GM13976 (cell line): ENCODE measurements at places on chromosomes 1 and 21.

GRCh38 chr1:239297910-239298309 lies 88.5 kb upstream of the CHRM3 start:
- no peak for DNase-seq

DNA sequence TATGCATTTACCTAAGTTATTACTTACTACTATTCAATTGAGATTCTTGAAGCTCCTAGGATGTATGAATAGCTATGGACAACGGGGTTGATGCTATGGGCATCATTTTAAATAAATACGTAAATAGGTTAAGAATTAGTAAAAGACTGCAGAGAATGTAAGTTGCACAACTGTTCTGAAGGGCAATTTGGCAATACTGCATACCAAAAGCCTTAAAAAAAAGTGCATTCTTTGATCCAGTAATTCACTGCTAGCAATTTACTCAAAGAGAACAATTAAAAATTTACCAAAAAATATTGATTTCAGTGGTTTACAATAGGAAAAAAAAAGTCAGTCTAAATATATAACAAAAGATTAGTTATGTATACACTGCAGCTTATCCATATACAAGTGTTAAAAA lies 3.5 kb downstream of the ARPC5 start:
- no peak for DNase-seq

- DNase-seq, result no peak
Measured at GRCh38 chr1:204368996-204369726, 9.4 kb upstream of the PLEKHA6 start.

DNA sequence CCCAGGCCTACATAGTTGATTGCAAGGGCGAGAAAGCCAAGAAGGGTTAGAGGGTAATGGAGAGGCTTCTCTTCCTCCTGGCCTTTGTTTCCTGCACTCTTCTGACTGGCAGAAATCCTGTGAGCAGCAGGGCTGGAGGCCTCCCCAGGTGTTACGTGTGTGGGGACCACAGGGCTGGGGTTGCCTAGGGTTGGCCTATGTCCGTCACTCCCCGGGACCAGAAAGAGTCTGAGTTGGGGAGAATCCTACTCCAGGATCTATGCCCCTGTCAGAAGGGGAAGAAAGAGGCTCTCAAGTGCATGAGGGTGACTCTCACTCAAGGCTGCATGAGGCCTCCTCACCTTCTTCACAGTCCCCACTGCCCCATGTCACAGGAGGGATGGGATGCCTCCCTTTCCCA lies 38.5 kb downstream of the IGFN1 start:
- DNase-seq, result peak; percentile 7

DNA sequence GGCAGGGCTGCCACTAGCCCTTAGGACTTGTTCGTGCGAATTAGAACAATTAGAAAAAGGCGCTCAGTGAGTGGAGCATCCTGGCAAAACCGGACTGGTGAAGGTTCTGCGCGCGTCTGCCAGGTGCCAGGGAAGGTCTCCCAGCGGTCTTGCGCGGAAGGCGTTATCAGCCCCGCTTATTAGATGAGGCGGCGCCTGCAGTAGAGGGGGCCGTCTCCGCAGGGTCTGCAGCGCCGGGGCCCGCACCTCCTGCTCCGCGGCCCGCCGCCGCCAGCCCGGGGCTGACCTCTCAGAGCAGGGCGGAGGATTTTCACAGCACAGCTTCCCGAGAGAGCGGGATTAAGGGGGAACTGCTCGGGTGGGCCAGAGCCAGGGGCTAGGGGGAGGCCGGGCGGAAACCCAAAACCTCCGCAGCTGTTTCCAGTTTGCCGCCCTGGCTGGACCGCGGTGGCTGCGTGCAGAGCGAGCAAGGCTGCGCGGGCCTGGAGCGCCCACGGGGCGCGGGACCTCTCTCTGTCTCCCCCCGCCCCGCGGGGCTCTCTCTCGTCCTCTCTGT lies 155.2 kb downstream of the FOXD2 start:
- DNase-seq, result no peak
